WTC11 (cell line): ENCODE measurements at places on chromosomes 11 and 22. TPM values are rescaled to one million over a fixed set of nuclear protein-coding genes. Genes with fewer than 3 reads are reported as not detected.

The SMIM35 gene
- not detected in 3 replicates for total RNA-seq

The TPBGL gene
- total RNA-seq: 0.37 to 0.78 TPM (median 0.60 TPM) in 3 replicates

The CCDC89 gene
- total RNA-seq: not detected in 3 replicates

The CYP2R1 gene
- total RNA-seq: 14.9 to 23.1 TPM (median 18.3 TPM) in 3 replicates

The NTM gene
- 11.5 to 16.4 TPM (median 14.5 TPM) in 3 replicates for total RNA-seq

DNA sequence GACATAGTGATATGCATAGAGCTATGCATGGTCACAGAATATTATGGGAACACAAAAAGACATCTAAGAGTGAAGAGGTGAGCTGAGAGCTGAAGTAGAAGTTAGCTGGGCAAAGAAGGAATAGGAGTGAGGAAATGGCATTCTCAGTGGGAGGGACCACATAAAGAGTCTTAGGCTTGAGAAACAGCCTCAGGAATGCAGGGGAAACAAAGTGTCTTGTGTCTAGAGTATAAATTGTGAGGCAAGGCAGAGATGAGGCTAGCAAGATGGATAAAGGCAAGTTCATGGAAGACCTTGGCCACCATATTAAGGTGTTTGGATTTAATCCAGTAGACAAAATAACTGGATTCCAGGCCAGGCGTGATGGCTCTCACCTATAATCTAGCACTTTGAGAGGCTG is 40.6 kb upstream of the CRTAM start:
- no peak for DNase-seq

- DNase-seq: no peak
Observed at GRCh38 chr11:18063125-18063524, 17.1 kb upstream of the TPH1 start.

DNA sequence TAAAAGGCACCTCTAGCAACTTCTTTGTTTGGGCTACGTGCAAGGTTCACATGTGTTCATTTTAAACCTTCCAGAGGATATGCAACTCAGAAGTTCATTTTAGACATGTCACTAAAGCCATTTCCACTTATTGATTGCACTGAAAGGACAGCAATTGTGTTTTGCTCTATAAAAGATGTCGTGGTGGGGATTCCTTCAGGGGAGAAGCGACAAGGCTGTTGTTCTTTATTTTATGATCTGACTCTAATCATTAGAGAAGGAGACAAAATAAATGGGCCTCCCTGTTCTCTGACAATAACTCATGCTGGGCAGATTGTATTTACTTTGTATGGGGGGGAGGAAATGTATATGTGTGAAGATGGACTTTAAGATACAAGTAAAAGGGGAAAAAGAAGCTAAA is 370.1 kb upstream of the ARHGAP42 start:
- no peak for DNase-seq

DNA sequence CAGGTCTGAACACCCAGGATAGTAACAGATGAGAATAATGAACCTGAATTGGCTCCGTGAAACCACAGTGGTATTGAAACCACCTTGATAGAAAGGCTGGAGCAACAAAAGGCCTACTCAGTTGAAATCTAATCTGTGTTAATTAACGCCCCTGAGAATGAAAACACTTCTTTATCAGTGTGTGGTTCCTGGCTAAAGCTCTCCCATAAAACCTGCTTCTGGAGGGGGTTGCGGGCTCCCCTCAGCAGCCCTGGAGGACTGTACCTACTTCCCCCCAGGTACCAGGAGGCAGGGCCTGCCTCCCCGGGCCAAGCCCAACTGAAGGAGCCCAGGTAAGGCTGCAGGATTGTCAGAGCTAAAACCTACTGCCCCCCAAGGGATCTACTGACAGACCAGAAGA is 54.6 kb downstream of the PLEKHA7 start:
- no peak for DNase-seq

DNA sequence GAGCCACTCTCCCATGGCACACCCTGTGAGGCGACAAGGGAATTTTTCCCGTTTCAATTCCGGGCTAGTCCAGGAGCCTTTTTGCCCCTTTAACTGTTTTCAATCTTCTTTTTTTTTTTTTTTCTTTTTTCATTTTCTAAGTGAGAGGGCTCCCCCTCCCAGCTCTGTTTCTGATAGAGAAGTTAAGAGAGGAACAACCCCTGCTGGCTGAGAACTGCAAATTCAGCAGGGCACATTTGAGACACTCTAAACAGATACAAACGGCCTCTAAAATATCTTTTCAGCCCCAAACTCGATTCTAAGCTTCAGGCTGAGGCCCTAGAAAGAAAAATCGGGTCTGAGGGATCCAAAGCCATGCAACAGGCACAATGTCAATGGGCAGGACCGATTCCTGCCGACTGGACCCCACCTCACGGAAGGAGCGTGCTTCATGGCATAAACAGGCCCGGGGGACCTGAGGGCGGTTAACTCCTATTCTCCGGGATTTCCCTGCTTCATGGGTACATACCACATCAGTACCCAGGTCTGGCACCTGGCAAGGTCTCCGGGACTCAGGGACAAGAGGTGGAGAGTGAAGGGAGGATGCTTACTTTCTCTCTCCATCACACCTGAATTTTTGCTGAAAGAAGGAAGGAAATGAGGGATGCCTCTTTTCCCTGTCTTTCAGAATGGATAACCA is 627.5 kb downstream of the BUD13 start:
- no peak for DNase-seq

DNA sequence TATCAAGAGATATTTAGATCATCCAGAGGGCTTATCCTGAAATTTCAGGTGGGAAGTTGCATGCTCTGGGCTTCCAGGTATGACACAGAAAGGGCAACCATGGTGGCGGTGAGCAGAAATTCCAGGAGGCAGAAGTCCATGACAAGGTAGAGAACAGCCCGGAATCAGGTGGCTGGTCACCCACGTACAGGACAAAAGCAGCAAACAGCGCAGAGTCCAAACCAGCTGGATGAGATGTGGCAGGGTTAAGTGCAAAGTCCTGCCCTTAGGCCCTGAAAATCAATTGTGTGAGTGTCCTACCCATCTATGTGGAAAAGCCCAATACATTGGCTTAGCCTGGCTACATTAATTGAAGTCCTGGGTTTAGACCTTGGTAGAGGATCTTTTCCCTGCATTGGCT is 11.6 kb downstream of the PPFIBP2 start:
- no peak for DNase-seq

DNA sequence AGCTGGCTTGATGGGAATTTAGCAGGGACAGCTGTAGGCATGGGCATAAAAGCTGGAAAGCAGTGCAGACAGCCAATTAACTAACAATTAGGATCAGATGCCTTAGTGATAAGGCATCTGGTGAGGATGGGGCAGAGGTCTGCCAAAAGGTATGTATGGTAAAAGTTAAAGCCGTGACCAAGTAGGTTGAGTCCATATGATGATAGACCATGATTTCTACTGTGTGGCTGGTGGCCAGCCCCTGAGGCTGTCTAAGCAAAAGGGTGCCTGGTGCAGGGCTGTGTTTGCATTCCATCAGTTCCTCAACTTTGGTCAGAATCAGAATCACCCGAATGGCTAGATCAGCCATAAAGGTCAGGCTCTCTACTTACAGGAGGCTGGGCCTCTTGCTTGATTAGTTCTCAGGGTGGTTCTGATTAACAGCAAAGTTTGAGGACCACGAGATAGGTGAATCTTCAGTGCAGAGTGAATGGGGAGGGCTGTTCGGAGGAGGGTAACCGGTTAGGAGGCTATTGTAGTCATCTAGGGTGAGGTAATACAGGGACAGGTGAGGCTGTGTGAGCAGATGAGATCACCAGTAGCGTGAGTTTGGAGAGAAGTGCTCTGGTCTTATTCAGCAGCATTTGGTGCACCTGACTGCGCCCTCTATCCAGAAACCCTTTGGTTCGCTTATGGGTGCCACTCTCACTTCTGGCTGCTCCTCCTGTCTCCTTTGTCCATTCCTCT is 27.2 kb downstream of the PPFIBP2 start:
- DNase-seq: no peak

- no peak for DNase-seq
Observed at GRCh38 chr11:69726019-69726418, 22.2 kb upstream of the FGF19 start.

DNA sequence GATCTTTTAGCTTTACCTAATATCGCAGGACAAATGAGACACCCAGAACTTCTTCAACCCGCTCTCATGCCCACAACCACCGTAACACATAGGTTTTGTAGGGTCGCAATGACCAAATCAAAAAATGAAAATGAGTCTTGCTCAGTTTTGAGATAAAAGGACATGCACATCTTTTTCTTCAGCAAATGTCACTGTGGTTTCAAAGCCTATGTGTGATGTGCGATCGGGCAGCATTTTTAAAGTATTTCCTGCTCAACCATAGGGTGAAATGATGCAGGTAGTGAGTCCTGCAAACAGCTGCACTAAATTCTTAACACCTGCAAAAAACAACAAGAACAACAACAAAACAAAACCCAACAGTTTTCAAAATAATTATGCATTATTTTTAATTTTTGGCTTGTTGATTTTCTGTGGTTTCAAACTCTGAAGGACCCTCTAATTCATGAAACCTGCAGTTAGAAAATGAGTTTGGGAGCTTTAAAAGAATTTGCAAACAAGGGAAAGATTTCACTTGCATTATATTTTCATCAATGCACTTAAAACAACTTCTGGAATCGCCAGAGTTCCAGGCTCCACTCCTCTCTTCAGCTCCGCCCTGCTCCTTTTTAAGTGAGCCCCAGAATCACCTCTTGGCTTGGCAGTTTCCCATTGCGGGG is 79.4 kb downstream of the PRR5L start:
- DNase-seq: no peak
